ENCODE measurements at places on chromosomes 12 and 14. TPM values are rescaled to one million over a fixed set of nuclear protein-coding genes. Genes with fewer than 3 reads are reported as not detected.

DNA sequence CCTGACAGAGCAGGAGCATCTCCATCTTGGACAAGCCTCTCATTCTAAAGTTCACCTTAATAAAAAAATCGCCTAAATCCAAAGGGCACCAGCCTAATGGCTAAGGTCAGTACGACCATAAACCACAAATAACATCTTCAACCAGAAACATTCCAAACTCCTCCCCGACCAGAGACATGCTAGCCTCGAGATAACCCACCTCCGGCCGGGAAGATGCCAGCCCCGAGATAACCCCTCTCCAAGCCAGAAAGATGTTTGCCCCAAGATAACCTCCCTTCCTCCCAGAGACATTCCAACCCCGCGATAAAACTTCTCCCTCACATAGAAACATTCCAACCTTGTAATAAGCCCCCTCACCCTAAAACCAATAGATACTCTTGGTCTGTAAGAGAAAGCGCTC lies 86.8 kb upstream of the PKP2 start:
- DNase-seq: no peak

GRCh38 chr14:51680031-51680430 lies 28.3 kb downstream of the FRMD6 start:
- no peak for DNase-seq

DNA sequence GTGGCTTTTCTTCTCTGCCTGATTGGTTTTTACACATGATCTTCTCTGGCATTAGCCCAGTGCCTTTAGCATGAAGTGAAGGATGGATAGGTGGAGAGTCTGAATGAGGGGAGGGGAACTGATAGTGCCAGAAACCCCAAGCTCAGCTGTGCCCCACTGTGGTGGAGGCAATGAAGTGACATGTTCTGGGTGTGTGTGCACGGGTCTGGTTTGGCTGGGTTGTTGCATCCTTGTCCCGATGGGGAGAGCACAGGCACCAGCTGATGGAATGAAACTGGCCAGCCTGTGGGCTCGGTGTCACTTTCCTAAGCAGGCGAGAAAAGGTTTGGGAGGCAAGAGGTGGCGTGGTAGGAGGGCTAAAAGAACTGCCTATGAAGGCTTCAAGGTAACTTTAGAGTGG lies 65.3 kb downstream of the CACNA1C start:
- no peak for DNase-seq

- no peak for DNase-seq
Measured at GRCh38 chr12:106066726-106067325, 71.9 kb downstream of the NUAK1 start.

- no peak for DNase-seq
Measured at GRCh38 chr12:66197495-66197921, 8.5 kb downstream of the IRAK3 start.

DNA sequence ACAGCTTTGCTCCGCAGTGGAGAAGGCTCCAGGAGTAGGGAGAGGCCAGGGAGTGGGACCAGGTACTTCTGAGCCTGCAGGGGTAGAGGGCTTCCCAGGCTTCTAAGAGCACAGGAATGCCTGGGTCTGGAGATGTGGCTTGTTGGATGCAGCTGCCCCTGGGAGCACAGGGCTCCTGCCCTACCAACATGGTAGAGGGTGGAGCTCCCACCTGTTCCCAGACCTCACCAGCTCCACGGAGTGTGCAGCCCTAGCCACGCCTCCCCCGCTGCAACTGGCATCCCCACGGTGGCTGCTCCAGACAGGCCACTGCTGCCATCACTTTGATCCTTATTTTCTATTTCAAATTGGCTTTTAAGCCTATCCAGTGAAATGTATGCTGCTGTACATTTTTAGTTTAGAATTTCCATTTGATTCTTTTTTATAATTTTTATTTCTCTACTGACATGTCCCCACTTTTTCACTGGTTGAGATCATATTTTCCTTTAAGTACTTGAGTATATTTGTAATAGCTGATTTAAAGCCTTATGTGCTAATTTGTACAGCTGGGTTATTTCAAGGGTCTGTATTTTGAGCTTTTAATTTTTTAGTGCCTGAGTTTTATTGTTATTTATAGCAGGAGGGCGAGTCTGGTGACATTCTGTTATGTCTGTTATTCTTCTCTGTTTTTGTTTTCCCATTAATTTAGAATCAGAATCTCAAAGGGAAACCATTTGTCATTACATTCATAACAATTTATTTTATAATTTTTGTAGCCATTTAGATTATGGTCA lies 78.0 kb downstream of the DERA start:
- DNase-seq: no peak

GRCh38 chr12:85836197-85837090 lies at the start of gene RASSF9:
Gene RASSF9, minus strand, starts transcription at chr12:85836409. Its CDS starts 208 bp downstream, at chr12:85836201.
- DNase-seq: no peak

GRCh38 chr12:80567401-80567800 lies 123.4 kb downstream of the PTPRQ start:
- DNase-seq: no peak

DNA sequence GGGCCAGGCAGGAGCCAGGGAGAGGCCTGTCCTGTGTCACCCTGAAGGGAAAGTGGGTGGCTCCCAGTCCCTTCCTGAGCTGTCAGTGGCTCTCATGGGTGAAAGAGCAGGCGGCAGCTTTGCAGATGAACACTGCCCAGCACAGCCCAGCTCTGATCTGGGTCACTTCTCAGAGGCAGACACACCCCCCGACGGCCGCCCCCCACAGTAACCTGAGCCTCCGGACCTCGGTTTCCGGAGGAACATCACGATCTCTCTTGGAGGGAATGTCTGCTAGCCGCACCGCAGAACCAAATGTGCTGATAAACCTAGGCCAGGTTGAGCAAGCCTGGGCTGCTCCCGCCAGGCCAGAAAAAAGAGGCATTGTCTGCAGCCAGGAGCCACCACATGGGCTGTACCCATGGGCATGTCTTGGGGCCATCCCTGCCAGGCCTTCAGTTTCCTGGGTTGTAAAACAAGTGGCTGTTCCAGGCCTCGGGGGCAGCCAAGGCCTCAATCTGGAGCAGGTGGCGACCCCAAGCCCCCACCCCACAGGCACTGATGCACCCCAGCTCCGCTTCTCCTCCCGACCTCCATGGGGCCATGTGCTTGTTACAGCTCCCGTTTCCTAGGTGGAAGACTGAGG lies 57.6 kb downstream of the NCOR2 start:
- DNase-seq: no peak

DNA sequence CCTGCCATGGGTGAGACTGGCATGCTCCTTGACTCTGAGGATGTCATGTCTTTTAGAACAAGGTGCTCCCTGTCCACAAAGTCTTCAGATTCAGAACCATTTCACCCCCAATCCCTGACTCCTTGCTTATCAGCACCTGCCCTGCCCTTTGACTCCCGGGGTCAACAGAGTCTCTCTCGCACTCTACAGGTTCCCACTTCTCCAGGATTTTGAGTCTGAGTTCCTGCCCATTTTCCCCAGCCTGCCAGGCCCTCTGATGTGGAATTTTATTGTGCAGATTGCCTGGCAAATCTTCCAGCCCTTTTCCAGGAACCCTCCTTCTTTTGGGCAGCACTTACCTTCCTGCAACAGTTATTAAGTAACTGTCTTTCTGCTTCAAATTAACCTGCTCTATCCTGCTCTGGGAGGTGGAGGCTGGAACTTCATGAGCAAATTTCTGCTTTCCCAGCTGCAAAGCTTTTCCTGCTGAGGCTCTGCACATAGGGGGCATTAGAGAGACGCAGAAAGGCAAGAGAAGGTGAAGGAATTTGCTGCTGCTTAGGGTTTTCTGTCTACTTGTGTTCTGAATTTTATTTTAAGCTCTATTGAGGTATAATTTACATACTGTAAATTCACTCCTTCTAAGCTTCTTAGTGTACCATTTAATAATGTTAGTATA lies 259.1 kb downstream of the PCNX1 start:
- no peak for DNase-seq

DNA sequence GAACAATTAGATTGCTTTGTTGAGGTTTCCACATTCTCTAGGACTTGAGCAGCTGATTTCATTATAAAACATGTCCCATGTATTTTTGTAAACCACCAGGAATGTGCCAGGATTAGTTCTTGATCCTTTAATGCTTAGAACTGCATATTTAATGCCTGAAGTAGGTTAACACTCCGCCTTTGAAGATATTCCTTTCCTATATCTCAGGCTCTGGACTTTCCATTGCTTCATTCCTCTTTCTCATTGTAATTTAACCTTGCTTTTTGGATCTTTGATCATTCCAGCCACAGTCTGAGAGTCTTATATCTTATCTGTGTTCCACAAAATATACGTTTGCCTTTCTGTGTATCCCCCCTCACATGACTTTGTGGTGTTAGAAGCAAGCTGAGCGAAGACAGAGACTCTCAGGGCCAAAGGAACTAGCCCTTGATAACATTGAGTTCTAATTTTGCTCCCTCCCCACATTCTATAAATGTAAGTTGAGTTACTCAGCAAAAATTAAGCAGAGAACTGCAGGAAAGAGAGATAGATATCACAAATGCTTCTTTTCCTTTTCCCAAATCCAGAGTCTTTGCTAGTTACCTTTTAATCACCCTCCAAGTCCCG lies 2.4 kb upstream of the CLEC1B start:
- DNase-seq: no peak

DNA sequence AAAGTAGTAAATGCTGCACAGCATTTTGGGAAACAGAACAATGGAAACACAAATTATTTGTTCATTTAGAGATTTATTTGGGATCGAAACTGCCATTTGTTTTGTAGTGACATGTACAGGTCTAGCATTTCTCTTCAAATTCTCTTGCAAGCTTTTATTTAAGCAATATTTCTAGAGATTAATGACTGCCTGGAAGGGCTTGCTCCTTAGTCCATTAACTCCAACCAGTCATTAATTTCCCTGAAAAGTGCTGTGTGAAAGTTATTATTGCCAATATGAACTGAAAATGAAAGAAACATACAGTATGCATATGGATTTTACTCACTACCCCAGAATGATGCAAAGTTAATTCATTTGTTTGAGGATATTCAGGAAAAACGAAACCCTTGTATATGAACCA lies 1349.6 kb upstream of the FLRT2 start:
- DNase-seq: no peak

DNA sequence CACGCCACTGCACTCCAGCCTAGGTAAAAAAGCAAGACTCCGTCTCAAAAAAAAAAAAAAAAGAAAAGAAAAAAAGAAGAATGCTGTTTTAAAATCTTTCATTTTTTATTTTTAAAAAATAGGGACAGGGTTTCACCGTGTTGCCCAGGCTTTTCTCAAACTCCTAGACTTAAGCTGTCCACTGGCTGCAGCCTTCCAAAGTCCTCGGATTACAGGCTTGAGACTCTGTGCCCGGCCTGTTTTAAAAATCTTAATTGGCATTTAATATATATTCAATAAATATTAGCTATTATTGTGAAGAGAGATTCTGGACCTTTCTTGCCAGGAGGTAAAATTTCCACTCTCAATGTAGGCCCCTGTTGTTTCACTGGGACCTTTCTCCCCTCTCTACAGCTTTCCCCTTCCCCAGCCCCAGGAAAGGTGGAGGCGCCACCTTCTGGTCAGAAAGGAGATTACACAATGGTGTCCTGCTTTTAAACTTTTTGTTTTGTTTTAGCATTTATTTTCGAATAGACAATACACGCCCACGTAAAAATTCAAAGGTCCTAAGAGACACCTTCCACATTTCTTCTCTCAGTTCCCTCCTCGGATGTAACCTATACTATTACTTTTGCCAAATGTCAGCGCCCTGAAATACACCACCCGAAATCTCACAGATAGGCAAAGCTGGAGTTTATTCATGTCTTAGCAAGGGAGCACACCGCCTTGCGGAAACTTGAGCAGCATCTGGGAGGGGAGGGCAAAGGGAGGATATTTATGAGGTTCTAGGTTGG lies 23.8 kb upstream of the PHC1 start:
- DNase-seq: peak; percentile 20

DNA sequence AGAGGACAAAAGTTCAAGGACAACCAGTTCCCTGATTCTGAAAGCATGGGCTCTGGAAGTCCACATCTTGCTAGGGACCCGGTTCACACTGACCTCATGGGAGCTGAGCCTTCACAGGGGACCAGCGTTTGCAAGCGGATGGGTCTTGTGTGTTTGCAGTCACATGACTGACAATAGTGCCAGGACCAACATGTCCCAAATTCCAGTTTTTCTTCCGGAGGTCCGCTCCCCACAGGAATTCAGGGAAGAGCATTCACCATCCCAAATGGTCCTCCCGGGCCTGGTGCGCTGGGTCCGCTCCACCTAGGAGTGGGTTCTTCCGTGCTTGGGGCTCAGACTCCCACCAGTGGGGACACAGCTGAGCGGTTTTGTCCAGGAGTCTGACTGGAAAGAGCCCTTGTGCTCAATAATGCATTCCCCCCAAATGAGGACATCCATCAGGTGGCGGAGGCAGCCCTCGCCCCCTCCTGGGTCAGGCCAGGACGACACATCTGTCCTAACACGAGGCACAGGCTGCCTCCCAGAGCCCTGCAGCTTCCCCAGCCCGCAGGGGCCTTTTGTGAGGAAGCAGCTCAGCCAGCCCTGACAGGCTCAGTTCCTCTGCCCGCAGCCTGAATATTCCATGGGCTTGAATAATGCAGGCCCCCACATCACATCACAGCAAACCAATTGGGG lies 91.8 kb upstream of the BCL11B start:
- no peak for DNase-seq

DNA sequence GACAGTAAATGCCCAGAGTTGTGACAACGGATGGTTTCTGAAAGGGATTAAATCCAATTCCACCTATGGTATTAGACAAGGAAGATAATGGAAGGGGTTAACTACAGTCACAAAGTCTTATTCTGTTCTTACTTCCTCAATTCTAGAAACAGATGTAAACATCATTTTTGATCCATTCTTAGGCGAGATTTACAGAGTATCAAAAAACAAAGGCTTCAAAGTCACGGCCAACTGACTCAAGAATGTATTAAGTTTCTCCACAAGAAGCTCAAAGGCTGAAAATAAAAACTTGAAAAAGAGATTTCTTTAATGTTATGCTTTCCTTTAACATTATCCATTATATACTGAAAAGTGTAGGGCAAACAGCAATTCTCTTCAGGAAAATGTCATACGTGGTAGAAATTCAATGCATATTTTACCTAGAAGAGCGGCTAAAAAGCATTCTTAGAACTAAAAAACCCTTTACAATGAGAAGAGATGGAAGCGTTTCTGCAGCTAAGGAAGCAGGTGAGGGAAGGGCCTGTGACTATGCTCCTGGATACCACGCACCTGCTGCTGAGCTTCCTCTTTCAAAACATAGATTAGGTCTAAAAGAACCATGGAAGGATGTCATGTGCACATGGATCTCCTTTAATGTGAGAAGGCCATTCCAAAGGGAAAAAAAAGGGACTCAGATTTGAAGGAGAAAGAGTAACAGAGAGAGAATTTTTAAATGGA lies 185.8 kb downstream of the STXBP6 start:
- DNase-seq: no peak

GRCh38 chr12:51862947-51863346 lies 14.4 kb upstream of the FIGNL2 start:
- DNase-seq: no peak

- no peak for DNase-seq
Measured at GRCh38 chr12:10243818-10244520, 31.3 kb downstream of the GABARAPL1 start.

Gene NFE2
- 26.4 TPM for total RNA-seq

Gene NID2
- total RNA-seq: 2.2 TPM

Gene TSPAN11
- total RNA-seq: not detected

Gene DNAJC22
- not detected for total RNA-seq

Gene ASCL1
- total RNA-seq: not detected

Gene CHGA
- total RNA-seq: not detected

Gene PTPRQ
- not detected for total RNA-seq

Measured in T-helper 17 cell (primary cell).